ENCODE measurements at places on chromosomes 2 and 18. TPM values are rescaled to one million over a fixed set of nuclear protein-coding genes. Genes with fewer than 3 reads are reported as not detected.

GRCh38 chr2:25201794-25202193 is 33.4 kb upstream of the POMC start:
- peak; percentile 30 for DNase-seq

DNA sequence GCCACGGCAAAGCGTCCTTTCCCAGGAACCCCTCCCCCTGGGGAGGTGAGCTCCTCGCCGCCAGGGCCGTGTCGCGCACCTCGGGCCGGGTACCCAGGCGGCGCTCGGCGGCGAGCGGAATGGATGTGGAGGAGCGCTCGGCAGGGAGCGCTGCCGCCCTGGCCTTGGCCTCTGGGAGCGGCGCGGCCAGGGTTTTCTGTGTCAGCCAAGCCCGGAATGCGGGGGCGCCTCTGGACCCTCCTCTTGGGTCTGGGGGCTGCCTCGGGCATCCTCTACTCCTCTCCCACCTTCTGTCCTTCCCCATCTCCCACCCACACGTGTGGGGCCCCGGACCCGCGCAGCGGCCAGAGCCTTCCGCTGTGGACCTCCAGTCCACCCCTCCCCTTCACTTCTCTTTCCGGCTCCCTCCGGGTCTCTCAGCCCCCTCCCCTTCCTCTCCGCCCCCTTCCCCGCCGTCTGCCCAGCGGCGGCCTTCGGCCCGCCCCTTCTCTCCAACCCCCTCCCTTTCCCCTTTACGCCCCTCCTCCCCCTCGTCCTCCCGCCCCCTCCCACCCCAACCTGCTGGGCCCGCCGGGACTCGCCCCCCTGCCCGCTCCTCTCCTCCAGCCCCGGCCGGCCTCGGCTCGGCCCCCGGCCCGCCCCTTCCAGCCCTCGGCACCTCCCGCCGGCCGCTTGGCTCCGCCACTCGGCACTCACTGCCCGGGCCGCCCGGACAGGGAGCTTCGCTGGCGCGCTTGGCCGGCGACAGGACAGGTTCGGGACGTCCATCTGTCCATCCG is at the start of gene MERTK:
TSS of gene MERTK (plus strand) at position 684 of the 779 bp plus-strand sequence. CDS start 129 bp downstream, outside the sequence.
- DNase-seq, result peak; percentile 32

GRCh38 chr2:28751956-28752630 is 463 bp downstream of the PPP1CB start:
- no peak for DNase-seq

DNA sequence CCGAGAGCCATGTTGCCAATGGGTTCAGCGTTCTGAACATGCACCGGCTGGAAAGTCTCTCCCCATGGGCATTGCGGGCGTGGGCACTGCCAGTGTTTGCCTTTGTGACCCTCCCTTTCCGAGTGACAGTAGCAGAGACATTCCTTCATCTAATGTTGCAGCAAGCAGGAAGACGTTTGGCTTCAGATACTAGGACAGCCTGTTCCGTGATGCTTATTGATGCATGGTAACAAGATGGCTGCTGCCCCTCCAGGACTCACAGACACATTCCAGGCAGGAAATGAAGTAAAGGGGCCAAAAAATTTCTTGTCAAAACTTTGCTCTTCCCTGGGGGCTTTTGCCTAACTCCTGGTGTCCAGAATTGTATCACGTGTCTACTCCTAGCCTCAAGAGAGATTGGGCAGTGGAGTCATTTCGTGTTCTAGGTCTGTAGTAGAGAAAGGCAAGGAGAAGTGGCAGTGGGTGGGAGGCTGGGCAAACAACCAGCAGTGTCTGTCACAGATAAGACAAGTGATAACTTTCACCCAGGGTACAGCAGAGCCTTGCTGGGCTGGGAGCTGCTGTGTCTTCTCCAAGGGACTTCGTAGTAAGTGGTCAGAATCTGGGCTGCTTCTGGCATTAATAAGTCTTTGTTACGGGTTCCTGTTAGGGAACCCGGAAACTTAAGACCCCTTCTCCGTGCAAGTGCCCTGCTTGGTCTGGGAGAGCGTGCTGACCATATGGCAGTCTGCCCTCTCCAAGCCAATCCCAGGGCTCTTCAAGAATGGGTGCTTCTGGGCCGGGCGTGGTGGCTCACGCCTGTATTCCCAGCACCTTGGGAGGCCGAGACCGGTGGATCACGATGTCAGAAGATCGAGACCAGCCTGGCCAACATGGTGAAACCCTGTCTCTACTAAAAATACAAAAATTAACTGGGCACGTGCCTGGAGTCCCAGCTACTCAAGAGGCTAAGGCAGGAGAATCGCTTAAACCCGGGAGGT is 93.5 kb downstream of the TFCP2L1 start:
- DNase-seq, result no peak

GRCh38 chr18:36454848-36455458 is 157.4 kb downstream of the FHOD3 start:
- no peak for DNase-seq

DNA sequence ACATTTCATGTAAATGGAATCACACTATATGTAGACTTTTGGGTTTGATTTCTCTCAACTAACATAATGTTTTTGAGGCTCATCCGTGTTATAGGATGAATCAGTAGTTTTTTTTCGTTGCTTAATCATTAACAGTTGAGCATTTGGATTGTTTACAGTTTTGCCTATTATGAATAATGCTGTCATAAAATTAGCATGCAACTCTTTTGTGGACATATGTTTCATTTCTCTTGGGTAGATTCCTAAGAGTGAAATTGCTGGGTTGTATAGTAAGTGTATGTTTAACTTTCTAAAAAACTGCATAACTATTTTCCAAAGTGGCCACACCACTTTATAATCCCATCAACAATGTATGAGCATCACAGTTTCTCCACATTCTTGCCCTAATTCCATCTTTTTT is 7.7 kb upstream of the RHBDD1 start:
- DNase-seq, result no peak

The LYG2 gene
- polyA plus RNA-seq, result not detected

The DES gene
- polyA plus RNA-seq, result not detected

The PLCL1 gene
- 3.0 TPM for polyA plus RNA-seq

The MAP3K19 gene
- not detected for polyA plus RNA-seq
